ENCODE measurements at places on chromosomes 2 and 18.
A peak's percentile ranks its signal among the peaks of the same experiment; 100 is the strongest.

DNA sequence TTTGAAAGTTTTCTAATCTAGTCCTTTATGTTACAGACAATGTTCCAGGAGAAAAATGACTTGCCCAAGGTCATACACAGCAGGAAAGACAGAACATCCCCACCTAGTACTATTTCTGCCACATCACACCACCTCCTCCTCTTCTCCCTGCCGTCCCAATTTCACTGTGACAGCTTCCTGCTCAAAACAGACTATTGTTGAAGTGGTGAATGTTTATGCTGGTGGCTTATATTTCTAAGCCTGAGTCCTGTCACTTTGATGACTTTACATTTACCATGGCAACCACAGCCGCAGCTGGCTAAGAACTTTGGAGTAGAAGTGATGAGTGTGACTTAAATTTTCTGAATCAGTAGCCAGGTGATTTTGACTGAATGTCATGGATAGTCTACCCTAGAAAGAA lies 10.0 kb downstream of the GALNT5 start:
- DNase-seq = no peak

DNA sequence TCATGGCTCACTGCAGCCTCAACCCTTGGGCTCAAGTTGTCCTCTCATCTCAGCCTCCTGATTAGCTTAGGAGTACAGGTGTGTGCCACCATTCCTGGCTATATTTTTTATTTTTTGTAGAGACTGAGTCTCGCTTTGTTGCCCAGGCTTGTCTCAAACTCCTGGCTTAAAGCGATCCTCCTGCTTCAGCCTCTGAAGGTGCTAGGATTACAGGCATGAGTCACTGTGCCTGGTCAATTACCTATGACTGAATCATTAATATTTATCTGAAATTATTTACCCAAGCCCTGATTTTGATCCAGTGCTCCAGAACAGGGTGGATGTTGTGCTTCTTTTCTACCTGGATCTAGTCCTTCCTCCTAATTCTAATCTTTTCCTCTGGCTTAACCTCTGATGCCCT lies 87.8 kb downstream of the MAP2 start:
- DNase-seq = no peak

- DNase-seq = no peak
Measured at GRCh38 chr2:60634438-60634837, 81.0 kb upstream of the BCL11A start.

DNA sequence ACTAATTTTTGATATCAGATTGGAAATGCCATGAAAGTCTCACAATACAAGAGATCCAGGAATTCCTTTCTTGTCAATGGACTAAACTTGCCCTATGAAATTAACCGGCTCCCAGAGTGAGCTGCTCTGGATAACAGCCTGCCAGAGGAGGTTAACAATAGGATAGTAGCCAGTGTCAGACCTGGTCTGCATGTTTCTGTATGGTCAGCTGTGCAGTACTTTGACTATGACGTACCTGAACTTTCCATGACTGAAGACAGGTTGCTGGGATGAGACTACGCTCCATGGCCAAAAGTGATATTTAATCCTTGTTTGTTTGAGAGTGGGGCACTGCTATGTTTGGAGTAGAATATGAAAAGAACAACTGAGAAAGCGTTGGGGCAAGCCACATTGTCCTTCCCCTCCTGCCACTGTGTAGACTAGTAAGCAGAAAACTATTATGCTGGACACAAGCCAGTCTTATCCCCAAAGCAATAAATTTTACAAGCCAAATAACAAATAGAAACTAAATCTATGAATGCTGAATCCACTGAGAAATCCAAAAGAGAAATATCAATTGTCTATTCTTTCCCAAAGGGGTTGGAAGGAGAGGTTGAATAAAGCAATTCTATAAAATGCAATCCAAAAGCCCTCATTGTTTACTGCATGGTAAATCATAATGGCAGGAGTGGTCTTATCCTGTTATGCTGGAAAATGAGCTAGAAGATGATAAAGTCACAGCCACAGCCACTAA lies 115.5 kb upstream of the CYP26B1 start:
- no peak for DNase-seq

GRCh38 chr18:48785091-48785614 lies 165.6 kb downstream of the SMAD7 start:
- no peak for DNase-seq

DNA sequence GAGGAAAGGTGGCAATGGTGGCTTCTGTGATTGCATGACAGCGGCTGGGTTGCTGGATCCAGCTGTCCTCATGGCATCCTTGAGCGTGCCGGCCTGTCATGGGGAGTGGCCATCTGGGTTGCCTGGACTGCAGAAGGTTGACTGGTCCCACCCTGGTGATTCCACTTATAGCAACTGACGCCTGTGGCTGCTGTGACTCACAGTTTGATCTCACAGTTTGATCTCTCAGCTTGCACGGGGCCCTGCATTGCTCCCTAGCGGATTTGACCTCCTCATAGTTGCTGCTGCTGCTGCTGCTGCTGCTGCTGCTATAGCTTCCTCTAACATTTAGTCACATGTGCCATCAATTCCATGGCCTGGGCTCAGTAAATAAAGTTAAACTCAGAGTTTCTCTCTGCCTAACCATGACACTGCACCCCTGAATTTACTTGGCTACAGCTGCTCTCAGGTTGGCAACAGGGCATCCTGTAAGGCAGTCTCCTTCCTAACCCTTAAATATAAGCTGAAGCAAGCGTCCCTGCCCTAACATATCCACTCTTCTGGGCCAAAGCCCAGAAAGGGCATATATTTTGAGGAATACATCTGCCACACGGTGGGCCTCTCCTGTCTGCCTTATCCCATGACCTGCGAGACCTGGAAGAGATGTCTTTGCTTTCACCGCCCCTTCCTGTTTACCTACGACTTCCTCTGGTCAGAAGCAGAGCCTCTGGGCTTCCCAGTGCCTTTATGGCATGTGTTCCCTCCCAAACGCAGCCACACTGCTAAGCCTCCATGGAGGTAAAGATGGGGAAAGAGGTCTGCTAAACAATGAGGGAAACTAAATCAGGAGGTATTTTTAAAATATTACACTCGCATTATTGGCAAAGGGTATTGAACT lies 37.8 kb upstream of the CCDC150 start:
- DNase-seq = peak; percentile 81

DNA sequence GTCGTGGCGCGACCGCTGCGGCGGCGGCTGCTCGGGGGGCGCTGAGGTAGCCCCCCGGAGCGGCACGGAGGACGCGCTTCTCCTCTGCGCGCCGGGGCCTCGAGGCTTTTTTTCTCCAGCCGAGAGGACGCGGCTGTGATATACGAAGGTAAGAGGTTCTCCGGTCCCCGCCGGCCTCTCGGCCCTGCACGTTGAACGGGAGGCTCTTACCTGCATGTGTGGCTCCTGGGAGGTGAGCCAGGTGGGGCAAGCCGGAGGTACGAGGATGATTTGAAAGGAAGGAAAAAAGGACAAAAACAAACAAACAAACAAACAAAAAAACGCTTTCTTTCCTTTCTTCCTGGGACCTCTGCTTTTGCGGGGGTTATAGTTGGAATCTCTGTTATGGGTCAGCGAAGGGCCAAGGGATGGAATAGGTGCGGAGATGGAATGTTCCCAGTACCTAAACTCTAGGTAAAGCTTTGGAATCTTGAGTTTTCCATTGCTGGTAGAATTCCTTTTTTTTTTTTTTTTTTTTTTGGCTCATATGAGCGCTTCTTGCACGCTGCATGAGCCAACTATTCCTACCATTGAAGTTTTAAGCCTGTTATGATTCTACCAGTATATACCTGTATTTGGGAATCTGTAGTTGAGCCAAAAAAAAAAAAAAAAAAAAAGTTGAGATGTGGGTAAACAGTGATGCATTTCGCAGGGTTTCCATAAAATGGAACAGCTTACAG lies 674 bp downstream of the PTPN4 start:
- no peak for DNase-seq

- DNase-seq = no peak
Measured at GRCh38 chr2:231941673-231942072, 15.5 kb upstream of the NPPC start.

GRCh38 chr18:70151614-70152013 lies 53.9 kb downstream of the RTTN start:
- no peak for DNase-seq

GRCh38 chr2:181281206-181281832 lies 175.9 kb upstream of the ITGA4 start:
- DNase-seq = no peak

DNA sequence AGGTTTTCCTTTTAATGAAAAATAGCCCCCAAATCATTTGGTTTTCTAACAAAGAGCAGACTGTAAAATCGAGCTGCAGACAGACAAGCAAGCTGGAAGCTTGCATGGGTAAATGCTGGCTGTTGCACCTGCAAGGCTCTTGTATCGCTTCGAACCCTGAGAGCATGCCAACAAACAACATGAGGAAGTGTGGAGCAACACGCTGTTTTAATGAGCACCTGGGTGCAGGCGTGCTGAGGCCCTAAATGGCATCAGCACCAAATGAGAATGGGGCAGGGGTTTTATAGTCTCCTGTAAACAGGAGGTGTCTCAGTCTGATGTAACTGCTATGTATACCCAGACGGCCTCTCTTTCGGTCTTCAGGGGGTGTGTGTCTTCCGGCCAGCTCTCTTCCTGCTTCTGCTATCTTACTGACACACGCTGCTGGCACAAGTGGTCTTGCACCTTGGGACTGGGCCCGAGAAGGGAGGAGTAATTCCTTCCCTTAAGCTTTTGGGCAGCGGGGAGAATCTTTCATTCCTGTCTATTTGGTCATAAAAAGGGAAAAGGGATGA lies 31.9 kb upstream of the CDH2 start:
- no peak for DNase-seq
